ENCODE measurements at places on chromosomes 5 and 9. TPM values are rescaled to one million over a fixed set of nuclear protein-coding genes. Genes with fewer than 3 reads are reported as not detected.

- DNase-seq: peak; percentile 58
These were observed 61.8 kb downstream of the COX7C start for GRCh38 chr5:86679529-86679928.

- DNase-seq: no peak
These were observed 3.5 kb upstream of the NEK6 start for GRCh38 chr9:124254261-124254682.

DNA sequence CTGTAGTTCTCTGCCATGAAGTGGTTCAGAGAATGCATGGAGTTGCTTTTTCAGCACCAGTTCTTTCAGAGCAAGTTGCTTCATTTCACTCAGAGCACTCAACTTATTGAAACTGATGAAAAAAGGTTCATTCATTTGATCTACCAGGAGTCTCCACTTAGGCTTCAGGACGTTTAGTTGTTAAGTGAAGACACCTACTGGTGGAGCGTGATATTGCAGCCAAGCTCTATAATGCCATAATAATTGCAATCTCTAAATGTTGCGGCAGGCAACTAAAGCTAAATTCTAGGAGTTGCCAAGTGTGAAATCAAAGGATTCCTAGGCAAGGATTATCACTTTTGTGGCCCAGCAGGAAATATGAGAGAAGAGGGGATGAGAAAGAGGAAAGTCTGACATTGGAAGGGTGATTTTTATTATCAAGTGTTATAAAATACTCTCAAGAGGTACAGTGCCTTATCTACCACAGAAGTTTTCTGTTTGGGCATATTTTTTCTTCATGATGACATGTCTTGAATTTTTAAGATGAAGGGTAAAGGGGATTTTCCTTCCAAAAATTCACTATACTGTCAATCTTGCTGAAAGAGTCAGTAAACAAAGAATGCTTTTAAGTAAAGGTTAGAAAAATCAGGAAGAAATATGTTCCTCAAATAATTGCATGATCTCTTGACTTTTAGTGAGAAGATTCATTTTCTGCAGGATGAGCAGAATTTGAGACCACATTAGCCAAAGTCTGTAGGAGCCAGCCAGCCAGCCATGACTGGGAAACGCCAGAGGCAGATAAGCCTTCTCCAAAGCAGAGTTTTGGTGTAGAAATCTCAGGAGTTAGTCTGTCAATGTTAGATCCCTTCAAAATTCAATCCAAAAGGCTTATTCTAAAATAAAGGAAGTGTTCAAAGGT lies 83.4 kb downstream of the SH3PXD2B start:
- DNase-seq: peak; percentile 52

DNA sequence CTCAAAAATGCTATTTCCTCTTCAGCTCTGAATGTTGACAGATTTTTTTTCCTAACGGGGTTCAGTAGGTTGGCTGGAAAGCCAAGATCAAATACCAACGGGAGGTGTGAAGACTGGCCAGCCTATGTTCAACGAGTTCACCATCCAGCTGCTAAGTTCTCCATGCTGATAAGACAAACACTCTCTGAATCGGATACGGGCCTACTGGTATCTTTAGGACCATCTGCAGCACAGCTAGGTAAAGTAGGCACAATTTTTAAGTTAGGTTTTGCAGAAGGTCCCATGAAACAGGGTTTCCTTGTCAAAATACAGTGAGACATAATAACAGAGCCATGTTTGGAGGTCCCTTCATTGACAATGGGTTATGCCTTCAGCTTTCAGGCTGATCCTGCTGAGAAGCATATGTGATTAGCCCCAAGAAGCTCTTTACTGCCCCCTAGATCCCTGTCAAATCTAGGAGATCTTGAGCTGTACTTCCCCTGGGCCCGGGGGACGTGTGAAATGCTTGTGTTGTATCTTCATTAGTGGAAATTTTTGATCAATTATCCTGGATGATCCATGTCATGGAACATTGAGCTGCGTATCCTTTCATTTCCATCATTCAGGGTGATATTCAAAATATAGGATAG lies 60.6 kb downstream of the PGM5 start:
- DNase-seq: no peak

Gene RNF180
- not detected for total RNA-seq

- no peak for DNase-seq
These were observed 39.3 kb upstream of the ADRA1B start for GRCh38 chr5:159877016-159877415.

Gene NEUROG1
- not detected for total RNA-seq

Gene CKMT2
- not detected for total RNA-seq

Gene STING1
- total RNA-seq: 88.1 TPM

Gene BTNL8
- not detected for total RNA-seq

Gene KCNN2
- total RNA-seq: 14.0 TPM

DNA sequence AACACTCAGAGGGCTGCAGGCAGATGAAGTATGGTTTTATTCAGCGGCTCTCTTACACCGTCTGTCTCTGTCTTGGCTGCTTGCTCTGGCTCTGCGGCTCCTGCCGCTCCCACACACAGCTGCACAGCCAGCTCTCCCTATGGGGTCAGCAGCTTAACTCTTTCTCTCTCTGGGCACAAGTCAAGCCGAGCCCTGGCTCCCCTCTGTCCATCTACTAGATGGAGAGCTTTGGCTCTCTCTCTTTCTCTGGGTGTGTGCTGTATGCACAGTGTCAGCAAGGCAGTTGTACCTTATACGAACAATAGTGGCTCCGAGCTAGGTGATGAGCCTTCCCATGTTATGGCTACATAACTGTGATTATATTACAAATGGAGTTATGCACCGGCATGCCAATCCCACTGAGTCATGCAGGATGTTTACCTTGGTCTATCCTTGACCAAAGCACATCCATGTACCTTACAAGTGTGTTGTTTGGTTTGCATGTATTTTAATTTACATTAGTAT lies 19.3 kb upstream of the PPP2CA start:
- DNase-seq: peak; percentile 20

GRCh38 chr9:99931155-99931840 lies 24.8 kb downstream of the STX17 start:
- no peak for DNase-seq

Gene PIP5K1B
- total RNA-seq: not detected

Gene GMCL2
- total RNA-seq: not detected

GRCh38 chr9:2785060-2785950 lies 58.6 kb downstream of the PUM3 start:
- no peak for DNase-seq

Gene CORO2A
- 2.4 TPM for total RNA-seq

DNA sequence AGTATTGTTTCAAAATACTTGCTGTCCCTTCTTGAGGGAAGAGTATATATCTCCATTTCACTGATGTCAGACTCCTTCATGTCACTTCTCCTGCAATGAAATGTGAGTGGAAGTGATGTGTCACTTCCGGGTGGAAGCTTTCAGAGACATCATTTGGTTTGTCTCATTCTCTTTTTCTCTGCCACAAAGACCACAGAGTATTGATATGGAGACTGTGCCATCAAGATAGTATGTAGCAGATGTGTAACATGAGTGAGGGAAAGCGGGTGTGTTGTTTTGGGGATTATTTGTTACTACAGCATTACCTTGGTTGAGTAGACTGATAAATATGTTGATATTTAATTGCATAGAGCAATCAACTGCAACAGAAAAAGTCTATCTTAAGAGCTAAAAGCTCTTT lies 169.8 kb downstream of the FBXL7 start:
- no peak for DNase-seq

DNA sequence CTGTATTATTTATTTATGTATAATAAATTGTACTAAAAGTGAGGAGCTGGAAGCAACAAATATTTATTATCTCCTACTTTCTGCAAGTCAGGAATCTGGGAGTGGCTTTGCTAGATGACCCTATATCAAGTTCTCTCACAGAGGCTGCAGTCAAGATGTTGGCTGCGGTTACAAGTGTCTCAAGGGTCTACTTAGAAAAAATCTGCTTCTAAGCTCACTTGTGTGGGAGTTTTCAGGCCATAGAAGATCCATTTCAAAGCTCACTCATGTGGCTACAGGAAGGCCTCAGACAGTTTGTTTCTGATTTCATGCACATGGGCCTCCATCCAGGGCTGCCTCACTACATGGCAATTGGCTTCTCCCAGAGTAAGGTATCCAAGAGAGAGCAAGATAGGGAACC lies 551.1 kb downstream of the CAAP1 start:
- no peak for DNase-seq

DNA sequence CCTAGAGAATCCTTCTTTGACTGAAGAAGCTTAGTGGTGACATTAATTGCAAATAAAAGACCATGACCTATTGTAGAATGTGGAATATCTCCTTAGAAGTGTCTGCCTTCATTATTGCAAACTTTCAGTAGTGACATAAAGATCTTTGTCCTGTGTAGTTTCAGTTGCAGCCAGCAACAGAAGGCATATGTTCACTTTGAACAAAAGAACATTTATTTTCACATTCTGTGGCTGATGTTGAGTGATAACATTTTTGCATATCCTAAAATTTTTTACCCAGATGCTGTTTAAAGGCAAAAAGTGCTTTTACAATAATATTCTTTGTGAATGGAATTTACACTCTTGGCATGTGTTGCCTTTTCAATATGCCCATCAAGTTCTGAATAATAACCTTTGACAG lies 165.9 kb downstream of the TMC1 start:
- no peak for DNase-seq

DNA sequence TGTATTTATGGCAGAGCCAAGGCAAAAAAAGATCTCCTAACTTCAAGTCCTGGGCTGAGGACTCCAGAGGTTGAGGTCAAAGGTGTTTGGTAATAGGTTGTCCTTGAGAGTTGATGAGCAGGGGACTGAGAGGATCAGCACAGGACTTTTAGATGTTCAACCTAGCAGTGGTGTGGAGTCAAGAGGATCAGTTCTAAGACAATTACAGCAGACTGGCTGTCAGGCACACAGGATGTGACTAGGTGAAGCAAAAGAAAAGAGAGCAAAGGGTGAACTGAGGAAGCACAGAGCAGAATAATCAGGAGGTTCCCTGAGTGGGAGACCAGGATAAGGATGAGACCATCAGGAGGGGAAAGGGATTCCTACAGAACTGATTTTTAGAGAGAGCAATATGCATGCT lies 10.9 kb downstream of the GZMA start:
- DNase-seq: no peak

DNA sequence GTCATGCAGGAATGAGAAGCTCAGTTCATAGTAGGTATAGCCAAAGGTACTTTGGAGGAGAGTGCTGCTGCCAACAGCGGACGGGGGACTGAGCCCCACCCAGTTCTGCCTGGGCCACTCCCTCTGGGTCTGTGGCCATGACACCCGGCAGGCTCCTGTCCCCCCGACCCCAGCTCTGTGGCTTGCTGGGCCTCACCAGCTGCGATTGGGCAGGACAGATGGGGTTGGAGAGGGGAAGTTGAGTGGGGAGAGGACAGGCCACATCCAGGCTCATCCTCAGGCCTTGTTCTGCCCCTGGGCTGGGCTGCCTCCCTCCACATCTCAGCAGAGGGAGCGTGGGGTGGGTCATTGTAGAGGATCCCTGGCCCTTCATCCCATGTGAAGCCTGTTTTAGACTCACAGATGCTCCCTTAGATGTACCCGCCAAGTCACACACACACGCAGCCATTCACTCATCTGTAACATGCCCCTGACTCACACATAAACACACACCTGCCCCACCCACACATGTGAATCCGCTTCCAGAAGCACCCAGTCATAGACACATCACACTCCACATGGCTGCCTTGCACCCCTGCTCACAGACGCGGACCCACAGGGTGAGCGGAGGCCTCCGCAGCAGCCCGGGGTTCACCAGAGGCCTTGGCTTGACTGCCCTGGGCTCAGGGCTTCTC lies 48.8 kb downstream of the NTNG2 start:
- peak; percentile 3 for DNase-seq

DNA sequence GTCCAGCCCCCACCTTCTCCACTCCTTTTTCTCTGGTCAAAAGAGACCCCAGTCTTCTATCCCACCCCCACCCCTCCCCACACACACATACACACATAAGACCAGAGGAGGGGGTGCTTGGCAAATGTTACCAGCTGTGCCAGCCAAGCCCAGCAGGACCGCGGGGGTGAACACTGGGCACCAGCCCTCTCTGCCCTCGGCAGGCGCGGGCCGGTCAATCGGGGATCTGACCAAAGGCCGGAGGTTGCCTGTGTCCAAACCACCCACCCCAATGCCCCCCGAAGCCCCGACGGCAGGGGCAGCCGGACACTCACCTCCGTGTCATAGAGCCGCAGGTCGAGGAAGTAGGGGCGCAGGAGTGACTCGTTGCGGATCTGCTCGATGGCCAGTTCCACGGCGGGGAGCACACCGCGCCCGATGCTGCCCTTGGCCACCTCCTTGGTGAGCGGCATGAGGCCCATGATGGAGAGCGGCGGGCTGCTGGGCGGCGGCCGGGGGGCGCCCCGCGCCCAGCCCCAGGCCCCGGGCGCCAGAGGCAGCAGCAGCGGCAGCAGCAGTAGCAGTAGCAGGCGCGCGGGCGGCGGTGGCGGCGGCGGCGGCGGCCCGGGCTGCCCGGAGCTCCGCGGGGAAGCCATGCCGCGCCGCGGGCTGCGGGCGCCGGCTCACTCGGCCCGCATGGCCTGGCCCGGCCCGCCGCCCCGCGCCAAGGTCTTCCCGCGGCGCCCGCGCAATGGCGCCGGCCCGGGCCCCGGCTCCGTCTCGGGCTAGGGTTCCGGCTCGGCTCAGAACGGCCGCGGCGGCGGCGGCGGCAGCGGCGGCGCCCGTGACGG lies 417 bp downstream of the GABBR2 start:
- no peak for DNase-seq

GRCh38 chr5:106530150-106530549 lies 1140.6 kb downstream of the EFNA5 start:
- DNase-seq: no peak

Gene PCDHB10
- total RNA-seq: 0.90 TPM

- no peak for DNase-seq
These were observed 27.7 kb downstream of the YIPF5 start for GRCh38 chr5:144142824-144143162.

Gene GRHPR
- 113 TPM for total RNA-seq

DNA sequence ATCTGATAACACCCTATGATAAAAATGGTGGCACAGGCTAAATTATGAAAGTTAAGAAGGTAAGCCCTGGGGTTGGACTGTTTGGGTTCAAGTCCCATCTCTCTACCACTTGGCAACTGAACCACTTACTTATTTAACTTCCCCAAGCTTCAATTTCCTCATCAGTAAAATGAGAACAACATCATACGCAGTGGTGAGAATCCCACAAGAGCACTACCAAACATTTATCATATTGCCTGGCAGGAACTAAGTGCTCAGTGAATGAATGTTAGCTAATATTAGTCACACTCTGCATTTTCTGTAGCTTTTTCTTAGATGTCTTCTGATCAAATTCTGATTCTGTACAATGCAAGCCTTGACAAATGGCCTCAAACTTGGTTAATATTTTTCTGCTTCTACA lies 306.7 kb downstream of the EBF1 start:
- no peak for DNase-seq

Gene NAIP
- 0.10 TPM for total RNA-seq

Measured in HFFc6 (cell line).